Fibroblast of mammary gland (primary cell): ENCODE measurements at places on chromosomes 6 and 20.

DNA sequence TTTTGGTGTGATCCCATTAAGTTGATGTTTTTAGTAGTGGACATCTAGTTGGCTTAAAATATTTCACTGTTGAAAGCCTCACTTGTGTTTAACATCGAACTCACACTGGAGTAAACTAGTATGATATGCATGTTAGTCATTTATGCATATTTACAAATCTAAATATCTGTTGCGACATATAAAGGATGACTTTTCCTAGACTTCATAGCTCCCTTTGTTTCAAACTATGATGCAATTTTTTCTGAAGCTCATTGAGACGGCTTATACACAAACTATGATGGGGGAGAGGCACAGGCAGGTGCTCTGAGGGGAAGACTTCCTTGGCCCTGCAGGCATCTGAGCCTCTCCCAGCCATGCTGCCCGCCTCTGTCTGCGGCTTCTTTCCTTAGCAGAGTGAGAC lies 11.8 kb upstream of the FOXC1 start:
- peak; percentile 74 for DNase-seq

GRCh38 chr20:47849006-47849405 lies 63.7 kb upstream of the SULF2 start:
- DNase-seq = no peak

DNA sequence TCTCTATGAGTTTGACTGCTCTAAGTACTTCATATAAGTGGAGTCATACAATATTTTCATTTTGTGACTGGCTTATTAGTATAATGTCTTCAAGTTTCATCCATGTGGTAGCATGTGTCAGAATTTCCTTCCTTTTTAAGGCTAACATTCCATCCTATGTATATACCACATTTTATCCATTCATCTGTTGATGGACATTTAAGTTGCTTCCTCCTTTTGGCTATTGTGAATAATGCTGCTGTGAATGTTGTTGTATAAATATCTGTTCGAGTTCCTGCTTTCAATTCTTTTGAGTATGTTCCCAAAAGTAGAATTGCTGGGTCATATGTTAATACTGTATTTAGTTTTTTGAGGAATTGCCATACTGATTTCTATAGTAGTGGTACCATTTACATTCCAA lies 79.5 kb downstream of the PTPRA start:
- DNase-seq = no peak

- peak; percentile 86 for DNase-seq
Observed at GRCh38 chr6:143806282-143807102, 36.6 kb upstream of the LTV1 start.

- no peak for DNase-seq
Observed at GRCh38 chr20:17460119-17460518, 71.1 kb downstream of the BFSP1 start.

GRCh38 chr20:40467067-40467466 lies 222.0 kb downstream of the MAFB start:
- peak; percentile 20 for DNase-seq

- no peak for DNase-seq
Observed at GRCh38 chr6:161274488-161274858, 612 bp upstream of the AGPAT4 start.

GRCh38 chr20:62482146-62482809 lies 6.5 kb upstream of the GATA5 start:
- DNase-seq = no peak

- DNase-seq = no peak
Observed at GRCh38 chr20:21228511-21228910, 74.6 kb upstream of the XRN2 start.

GRCh38 chr20:61737812-61738443 lies 327.8 kb downstream of the TAF4 start:
- DNase-seq = no peak

DNA sequence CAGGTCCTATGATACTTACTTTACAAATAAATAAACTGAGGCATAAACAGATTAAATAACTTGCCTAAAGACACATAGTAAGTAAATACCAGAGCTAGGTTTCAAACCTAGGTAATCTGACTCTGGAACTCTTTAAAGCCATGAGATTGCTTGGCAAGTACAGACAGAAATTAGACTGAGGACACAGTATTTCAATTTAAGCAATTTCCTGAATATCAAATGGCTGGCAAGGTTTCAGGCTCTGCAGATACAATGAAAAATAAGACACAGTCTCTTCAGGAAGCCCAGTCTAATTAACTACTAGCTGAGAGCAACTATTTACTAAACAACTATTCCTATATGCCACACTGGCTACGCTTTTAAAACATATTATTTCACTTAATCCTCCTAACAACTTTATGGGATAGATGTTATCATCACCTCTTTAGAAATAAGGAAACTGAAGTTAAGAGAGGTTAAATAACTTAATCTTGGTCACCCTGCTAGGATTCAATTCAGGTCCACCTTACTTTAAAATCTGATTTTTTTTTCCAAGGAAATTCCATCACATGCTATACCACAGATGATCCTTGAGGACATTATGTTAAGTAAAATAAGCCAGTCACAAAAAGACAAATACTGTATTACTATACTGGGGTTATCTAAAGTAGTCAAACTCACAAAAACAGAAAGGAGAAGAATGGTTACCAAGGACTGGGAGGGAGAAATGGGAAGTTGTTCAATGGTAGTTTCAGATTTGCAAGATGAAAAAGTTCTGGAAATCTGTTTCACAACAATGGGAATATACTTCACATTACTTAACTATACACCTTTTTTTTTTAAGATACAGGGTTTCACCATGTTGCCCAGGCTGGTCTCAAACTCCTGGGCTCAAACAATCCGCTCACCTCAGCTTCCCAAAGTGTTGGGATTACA lies 4.1 kb downstream of the TRPC4AP start:
- DNase-seq = no peak

GRCh38 chr20:58699623-58700107 lies 7.1 kb downstream of the NPEPL1 start:
- DNase-seq = no peak

DNA sequence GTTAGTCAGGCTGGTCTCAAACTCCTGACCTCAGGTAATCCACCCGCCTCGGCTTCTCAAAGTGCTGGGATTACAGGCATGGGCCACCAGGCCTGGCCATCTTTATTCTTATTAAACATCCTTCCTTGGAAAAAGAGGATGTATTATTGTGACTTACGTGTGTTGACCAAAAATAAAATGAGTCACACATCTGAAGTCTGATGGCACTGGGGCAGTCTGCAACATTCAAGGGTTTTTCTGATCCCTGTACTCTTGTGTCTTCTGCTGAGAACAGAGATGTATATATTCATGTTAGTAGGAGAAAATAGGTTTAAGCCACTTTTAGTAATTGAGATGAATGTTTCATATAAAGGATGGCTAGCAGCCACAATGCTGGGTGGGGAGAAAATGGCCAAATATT lies 129.9 kb upstream of the RIPOR2 start:
- DNase-seq = no peak

GRCh38 chr20:52983726-52984450 lies 11.7 kb downstream of the TSHZ2 start:
- DNase-seq = no peak

DNA sequence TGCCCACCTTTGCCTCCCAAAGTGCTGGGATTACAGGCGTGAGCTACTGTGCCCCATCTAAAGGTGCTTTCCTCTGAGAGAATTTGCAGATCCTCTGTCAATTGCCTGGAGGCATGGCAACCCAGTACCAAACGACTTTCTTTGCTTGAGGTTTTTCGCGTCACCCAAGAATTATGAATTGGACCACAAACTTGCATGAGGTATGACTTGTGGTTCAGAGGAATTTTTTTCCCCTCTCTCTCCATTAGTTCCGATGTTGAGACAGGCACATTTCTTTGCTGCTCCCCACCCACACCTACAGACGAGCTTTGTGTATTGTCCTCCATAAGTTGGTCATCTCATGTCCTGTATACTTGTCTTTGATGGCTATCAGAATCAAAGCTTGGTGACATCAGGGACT lies 11.8 kb upstream of the SCAF8 start:
- peak; percentile 48 for DNase-seq

DNA sequence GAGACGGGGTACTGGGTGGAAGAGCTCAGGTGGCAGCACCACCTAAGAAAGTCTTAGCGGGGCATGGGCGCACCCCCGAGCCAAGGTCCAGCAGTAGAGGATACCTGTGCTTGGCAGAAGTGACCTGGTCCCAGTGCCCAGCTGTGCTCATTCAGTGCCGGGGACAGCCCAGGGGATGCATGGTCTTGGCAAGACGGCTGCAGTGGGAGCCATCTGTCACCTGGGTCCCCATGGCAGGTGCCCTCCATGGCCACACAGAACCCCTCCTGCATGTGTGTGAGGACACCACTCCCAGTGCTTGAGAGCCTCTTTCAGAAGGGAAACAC lies 664.7 kb downstream of the QKI start:
- no peak for DNase-seq

- DNase-seq = peak; percentile 75
Observed at GRCh38 chr20:51326201-51326819, 216.2 kb downstream of the NFATC2 start.

DNA sequence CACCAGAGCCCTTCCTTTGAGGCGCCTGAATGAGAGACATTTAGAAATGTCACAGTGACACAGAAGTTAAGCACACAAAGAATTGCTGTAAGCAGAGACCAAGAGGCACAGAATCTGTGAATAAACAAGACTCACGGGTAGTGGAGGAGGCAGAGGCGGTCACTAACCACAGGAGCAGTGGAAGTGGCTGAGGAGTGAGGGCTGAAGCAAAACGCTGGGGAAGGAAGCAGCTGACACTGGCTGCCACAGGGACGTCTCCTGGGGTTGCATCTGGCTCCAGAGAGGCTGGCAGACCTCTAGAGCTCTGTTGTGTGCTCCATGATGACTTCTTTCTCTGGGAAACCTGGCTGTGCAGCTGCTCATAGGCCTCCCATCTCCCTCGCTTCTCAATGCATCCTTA lies 65.0 kb upstream of the SLC2A12 start:
- DNase-seq = no peak

DNA sequence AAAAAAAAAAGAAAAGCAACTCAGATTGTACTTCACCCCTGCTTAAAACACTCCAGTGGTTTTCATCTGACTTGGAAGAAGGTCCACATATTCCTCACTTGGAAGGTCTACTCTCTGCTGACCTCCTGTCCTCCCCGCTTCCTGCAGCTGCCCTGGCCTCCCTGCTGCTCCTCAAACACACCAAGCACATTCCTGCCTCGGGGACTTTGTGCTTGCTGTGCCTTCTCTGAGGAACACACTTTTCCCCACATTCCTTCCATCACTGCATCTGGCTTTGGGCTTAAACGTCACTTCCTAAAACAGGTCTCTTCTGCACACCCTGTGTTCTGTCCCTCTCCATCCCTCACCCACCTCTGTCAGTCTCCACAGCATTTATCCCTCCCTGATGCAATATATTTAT lies 4.9 kb upstream of the PDYN start:
- no peak for DNase-seq

- no peak for DNase-seq
Observed at GRCh38 chr6:90383196-90383822, 86.7 kb upstream of the BACH2 start.

DNA sequence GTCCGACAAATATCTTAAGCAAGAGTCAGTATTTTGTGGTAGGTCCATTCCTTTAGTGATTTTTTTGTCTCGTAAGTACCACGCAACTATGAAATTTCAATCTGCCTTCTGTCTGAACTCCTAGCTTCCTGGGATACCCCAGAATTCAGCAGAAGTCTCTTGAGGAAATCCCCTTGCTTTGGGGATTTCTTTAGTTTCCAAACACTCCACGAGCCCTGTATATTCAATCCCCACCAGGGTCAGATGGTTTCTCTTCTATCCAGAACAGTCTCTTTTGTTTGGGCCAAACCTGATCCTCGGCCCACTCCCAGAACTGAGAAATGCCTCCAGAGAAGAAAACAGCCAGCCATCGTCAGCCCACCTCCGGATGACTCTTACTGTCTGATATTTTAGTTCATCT lies 113.0 kb downstream of the CHD6 start:
- DNase-seq = no peak

DNA sequence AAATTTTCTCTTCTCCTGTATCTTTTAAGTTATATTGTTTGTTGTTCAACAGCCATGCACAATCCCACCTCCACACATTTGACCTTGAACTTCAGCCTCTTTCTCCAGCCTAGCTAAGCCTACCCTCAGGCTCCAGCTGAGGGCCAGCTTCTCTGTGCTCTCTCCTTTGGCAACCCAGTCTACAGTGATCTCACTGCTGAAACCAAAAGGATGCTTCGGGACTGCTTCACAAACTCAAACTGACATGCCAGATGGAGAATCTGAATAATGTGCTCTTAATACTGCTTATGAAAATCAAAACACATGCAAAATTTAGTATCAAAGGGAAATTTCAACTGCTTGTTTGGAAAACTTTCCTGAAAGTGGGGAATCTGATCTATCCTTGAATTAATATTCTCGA lies 16.1 kb upstream of the RIN2 start:
- DNase-seq = no peak

- peak; percentile 55 for DNase-seq
Observed at GRCh38 chr6:79544299-79544927, 7.2 kb upstream of the LCA5 start.

GRCh38 chr20:5920581-5920980 lies 29.8 kb downstream of the TRMT6 start:
- DNase-seq = no peak

GRCh38 chr6:139927742-139928305 lies 553.4 kb upstream of the CITED2 start:
- no peak for DNase-seq

- DNase-seq = peak; percentile 14
Observed at GRCh38 chr20:43915211-43916072, 790 bp downstream of the TOX2 start.

DNA sequence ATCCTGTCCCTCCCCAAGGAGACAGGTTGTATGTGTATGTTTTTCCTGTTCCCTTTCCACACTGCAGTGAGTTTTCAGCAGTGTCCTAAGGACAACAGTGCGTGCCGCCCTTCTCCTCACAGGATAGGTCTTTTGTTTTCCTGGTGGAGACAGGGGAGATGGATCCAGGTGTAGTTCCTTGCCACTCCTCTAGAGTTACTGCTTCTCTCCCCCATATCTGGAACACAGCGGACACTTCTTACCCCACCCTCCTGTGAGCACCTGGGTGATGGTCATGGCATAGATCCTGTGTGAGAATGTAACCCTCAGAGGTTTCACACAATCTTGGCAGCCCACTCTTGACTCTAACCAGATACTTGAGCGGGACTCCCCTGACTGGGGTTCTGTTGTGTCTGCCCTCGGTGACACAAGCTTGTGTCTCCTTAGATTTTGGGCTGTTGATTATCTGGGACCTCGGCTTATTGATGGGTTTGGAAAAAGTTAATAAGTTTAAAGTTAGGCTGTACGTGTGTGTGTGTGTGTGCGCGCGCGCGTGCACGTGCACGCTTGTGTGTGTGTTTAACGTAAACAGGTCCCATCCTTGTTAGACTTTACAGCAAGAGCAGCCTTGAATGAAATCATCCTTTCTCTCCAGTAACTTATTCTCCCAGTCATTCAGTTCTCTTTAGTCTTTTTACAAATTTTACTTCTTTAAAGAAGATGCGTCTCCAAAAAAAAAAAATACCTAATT lies 131.3 kb upstream of the EDN1 start:
- DNase-seq = no peak

GRCh38 chr6:159376516-159377158 lies 207.4 kb downstream of the FNDC1 start:
- peak; percentile 18 for DNase-seq
